ENCODE measurements at places on chromosomes 2 and 18. TPM values are rescaled to one million over a fixed set of nuclear protein-coding genes. Genes with fewer than 3 reads are reported as not detected.

Gene LIMS3
- 6.4 TPM for total RNA-seq

Gene MBD5
- total RNA-seq: 3.7 TPM

Gene C2orf80
- total RNA-seq: not detected

Gene HRH4
- not detected for total RNA-seq

Gene TMEM37
- 0.27 TPM for total RNA-seq

Gene OXER1
- total RNA-seq: not detected

Gene CD28
- total RNA-seq: not detected

Gene CABLES1
- 3.4 TPM for total RNA-seq

Gene CXCR1
- total RNA-seq: not detected

Gene RUFY4
- not detected for total RNA-seq

Gene ZNF521
- total RNA-seq: 19.9 TPM

Gene B4GALT6
- 29.3 TPM for total RNA-seq

Gene UGT1A10
- total RNA-seq: not detected

Gene ADAM23
- total RNA-seq: 3.6 TPM

Gene ACMSD
- not detected for total RNA-seq

Gene RBKS
- 0.71 TPM for total RNA-seq

Gene GAD1
- 2.4 TPM for total RNA-seq

Gene RAB31
- 48.0 TPM for total RNA-seq

Gene HNMT
- total RNA-seq: not detected

Gene NDC80
- 46.9 TPM for total RNA-seq

Gene SLC5A6
- total RNA-seq: 82.0 TPM

Gene KCNF1
- 0.07 TPM for total RNA-seq

Gene CROCC2
- not detected for total RNA-seq

Data from HT1080 (cell line).